ENCODE measurements at places on chromosomes 1 and 21.

GRCh38 chr1:186976700-186977099, 148.0 kb downstream of the PLA2G4A start:
- DNase-seq: no peak

DNA sequence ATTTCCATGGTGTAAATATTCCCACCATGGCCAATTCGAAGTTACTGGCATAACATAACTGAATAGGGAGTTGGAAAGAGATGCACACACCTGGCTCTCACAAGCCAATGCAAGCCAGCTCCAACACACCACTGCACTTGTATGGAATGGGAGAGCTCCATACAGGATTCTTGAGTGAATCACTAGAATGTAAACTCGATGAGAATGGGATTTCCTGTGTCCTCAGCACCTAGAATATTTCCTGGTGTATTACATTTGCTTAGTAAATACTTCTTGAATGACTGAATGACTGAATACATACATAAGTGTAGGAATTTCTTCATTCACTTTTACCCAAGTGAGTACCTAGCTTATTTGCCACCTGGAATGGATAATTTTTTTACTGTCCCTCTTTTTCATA, 16.2 kb upstream of the PPIE start:
- DNase-seq: no peak

- DNase-seq: no peak
Observed at GRCh38 chr1:21875621-21876063, 61.5 kb downstream of the HSPG2 start.

DNA sequence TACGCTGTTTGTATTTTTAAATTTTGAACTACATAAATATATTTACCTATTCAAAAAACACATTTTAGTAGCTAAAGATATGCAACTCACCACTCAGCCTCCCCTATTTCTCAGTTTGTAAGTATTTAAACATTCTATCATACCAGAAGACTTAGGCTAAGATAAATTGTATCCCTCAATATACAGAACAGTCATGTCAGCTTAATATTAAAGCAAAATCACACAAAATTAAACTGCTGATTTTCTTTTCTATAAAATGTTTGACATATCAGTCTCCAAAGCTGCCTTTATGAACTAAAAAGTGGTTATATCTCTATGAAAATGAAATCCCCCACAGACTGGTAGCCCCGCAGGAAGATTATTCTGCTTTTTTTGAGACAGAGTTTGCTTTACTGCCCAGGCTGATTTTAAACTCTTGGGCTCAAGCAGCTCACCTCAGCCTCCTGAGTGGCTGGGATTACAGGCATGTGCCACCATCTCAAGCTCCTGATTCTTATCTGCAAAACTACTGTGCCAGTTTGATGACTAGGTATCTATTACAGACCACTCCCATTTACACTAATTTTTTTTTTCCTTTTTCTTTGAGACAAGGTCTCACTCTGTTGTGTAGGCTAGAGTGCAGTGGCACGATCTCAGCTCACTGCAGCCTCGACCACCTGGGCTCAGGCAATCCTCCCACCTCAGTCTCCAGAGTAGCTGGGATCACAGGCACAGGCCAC, 37.6 kb downstream of the NRDC start:
- no peak for DNase-seq

DNA sequence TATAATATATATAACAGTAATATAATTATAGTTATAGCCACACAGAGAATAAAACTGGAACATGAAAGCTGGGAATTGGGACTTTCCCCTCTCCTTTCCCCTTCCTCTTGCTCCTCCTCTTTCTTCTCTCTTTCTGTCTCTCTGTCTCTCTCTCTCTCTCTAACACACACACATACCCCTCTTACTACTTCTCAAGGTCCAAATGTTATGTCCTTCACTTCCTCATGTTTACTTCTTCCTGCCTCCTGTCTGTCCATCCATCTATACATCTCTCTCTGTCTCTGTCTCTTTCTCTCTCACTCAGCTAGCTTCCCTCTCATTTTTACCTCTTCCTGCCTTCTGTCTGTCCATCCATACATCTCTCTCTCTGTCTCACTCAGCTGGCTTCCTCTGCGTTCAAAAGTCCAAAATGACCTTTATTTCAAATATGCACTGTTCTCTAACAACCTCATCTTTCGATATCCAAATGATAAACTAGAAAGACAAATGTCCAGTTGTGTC, 261.1 kb downstream of the SIPA1L2 start:
- no peak for DNase-seq

All from NCI-H1417 (cell line).